Effector CD8-positive, alpha-beta T cell (primary cell): ENCODE measurements at places on chromosomes 2 and 18.

DNA sequence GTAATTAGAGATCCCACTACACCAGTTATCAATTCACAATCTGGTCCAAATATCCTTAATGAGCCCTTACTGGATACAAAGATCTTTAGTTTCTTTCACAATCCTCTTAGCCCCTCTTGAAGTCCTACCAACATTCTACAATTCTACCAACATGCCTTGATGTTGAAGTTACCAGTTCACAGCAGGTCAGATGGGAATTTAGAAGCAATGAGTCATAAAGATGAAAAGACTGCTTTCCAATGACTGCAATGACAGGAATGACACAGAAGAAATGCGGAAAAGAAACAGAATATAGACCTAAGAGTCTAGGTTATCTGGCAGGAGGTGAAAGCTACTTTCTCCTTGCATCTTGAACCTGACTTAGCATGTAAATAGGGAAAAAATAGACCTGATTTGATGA is 24.5 kb downstream of the RTTN start:
- no peak for DNase-seq

- no peak for DNase-seq
Measured at GRCh38 chr2:46163804-46164528, 133.2 kb upstream of the EPAS1 start.

- no peak for DNase-seq
Measured at GRCh38 chr2:215652388-215652787, 216.5 kb upstream of the FN1 start.

DNA sequence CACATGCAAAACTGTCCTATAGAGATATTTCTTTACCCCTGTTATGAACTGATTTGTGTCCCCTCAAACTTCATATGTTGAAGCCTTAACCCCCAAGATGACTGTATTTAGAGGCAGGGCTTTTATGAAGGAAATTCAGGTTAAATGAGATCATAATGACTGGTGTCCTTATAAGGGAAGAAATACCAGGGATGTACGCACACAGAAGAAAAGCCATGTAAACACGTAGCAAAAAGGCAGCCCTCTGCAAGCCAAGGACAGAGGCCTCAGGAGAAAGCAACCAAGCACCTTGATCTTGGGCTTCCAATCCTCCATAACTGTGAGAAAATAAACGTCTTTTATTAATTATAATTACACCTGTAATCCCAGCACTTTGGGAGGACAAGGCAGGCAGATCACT is 101.3 kb upstream of the NDUFV2 start:
- DNase-seq = no peak

DNA sequence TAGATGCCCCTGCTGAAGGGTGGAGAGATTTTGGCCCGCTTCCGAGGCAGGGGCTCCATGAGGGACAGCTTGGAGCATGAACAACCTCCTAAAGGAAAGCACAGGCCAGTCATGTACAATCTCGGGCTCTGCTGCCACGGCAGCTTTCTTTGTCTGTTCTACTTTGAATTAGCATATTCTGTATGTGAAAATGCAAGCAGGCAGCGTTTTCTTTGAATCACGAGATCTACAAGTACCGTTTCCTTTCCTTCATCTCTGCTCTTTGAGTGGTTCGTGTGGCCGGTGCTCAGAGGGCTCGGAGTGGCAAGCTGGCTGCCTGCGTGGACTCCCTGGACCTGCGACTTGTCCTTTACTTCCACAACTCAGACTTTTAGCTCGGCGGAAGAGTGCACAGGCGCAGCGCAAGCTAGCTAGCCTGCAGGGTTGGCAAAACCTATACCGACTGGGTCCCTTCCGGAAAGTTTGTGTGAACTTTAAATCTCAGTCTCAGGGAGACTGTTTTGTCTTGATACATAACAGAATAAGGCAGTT is 6.9 kb downstream of the TWIST2 start:
- no peak for DNase-seq

DNA sequence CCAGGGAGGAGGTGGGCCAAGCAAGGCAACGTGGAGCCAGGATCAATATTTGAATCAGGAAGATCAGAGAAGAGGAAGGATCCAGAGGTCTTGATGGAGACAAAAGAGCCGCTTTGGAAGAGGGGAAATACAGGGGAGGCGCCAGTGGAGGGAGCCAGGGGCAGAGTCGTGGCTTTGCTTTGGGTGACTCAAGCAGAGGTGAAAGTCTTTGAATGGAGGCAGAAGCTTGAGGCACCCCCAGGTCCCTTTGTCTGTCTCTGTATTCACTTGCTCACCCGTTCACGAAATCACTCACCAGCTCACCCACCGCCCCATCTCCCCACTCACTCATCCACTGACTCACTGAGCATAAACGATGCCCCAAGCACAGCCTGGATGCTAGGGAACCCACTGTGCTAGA is 134.1 kb downstream of the ACOXL start:
- no peak for DNase-seq

GRCh38 chr2:230714136-230714480 is 1.5 kb downstream of the CAB39 start:
- DNase-seq = no peak

DNA sequence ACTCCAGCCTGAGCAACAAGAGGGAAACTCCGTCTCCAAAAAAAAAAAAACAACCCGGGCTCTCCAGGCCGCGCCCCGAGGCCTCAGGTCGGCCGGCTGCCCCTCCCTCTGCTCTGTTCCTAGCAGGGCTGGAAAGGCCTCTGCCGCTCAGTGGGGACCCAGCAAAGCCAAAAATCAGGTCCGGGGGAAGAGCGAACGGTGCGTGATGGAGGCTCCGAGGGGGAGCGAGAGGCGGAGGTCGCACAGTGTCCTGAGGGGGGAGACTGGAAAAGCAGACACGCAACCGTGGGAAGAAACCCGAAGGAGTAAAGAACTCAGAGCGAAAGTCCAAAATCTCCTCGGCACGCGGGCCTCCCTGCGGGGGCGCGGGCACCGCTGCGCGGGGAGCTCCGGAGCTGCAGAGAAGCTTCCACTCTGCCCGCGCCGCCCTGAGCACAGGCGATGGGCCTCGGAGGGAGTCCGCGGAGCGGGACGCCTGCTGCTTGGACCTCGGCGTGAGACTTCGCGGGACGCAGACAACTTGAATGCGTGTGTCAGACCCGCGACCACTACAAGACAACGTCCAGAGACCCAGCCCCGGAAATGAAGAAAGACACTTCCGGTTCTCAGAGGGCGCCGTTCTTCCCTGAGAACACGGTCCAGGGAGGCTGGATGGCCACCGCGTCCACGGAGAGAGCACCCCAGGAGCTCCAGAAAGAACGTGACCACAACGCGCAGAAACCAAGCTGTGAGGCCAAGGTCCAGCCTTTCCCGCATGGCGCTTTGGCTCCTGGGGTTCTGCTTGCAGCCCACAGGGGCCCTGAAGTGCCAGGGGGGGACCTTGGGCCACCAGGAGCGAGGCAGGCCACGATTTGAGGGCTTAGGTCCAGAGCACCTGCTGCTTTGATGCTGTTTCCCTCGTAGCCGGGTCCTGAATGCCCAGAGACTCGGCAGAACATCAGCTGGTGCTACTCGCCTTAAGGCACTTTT is 219.8 kb downstream of the DPP10 start:
- DNase-seq = no peak

GRCh38 chr2:43701111-43701510 is 24.9 kb upstream of the C1GALT1C1L start:
- no peak for DNase-seq
